ENCODE measurements at places on chromosomes 7 and 10.

- no peak for DNase-seq
These were observed 116.8 kb downstream of the TRRAP start for GRCh38 chr7:98995111-98995510.

DNA sequence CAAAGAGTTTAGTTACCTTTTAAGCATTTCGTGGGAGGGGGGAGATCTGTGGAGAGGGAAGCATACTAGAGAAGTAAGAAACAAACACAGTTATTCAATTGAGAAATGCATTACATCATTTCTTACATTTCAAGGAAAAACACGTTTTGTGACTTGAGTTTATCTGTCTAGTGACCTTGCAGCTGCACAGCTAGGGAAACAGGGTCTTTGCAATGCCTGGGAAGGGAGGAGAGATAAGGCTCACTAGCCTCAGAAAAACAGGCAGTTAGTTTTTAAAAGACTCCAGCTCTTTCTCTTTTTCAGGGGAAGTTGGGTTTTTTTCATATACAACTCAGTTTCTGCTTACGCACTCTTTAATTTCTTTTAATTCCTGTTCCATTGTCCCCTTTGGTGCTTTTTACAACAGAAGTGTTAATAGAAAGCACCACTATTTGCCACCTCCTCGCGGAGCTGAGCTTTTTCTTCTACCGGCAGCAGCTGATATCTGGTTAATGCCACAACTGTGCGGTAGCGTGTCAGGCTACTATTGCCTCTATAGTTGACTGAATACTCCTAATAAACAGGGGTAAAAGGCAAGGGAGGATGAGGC, 5.6 kb downstream of the CYP3A43 start:
- DNase-seq = no peak

DNA sequence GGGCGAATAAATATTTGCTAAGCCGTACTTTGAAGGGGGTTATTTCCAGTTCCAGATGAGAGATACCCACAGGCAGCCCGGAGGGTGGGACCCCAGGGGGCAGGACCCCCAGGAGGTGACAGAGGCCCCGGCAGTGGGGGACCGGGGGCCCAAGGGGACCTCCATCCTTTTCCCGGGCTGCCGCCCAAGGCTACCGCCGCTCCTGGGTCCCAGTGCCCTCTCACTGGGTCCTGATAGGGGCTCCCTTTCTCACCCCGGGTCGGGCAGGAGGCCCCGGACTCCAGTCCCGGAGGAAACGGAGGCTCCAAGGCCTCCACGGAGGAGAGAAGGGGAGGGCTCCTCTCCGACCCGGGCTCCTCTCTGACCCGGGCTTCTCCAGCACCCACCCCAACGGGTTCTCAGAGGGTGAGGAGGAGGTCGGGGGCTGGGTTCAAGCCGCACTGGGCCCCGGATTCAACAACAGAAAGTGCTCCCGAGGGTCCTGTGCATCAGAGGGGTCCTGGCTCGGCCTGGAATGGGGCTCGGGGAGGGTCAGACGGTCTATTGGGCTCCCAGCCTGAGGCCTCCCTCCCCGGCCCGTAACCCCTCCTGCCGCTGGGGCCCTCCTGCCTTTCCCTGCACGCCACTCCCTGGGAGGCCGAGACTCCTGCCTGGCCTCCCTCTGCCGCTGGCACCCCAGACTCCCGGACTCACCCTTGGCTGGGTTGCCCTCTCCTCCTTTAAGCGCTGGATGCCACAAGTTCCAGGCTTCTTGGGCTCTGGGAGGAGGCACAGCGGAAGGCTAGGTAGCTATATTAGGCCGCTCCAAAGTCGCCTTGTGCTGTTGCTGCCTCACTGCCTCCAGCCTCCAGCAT, 62.5 kb downstream of the ZNF37A start:
- DNase-seq = no peak

GRCh38 chr10:129170812-129171211, 296.2 kb upstream of the MGMT start:
- DNase-seq = no peak

GRCh38 chr7:8387551-8388256, 45.7 kb upstream of the NXPH1 start:
- no peak for DNase-seq

- no peak for DNase-seq
These were observed 91.8 kb downstream of the ARHGAP12 start for GRCh38 chr10:31836569-31837406.

- no peak for DNase-seq
These were observed 180.1 kb downstream of the GRM3 start for GRCh38 chr7:86823769-86824168.

GRCh38 chr7:91164506-91164905, 99.7 kb upstream of the FZD1 start:
- DNase-seq = no peak

- no peak for DNase-seq
These were observed 434.4 kb upstream of the MGMT start for GRCh38 chr10:129032372-129033313.

DNA sequence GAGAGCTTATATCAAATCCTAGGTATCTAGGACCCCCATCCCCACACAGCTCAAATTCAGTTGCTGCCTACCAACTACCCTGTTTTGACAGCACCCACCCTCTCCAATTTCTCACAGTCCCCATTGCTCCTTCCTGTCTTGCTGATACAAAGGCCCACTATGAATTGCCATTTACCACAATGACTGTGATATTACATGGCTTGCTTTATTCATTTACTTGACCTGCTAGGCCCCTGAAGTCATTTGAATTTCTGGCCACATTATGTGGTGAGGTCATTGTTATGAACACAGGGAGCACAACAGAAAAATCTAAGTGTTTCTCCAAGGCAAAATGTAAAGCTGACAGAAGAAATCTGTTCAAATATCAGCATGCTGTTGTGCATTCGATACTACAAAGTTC, 101.4 kb downstream of the PPP1R17 start:
- DNase-seq = no peak

GRCh38 chr10:4034907-4035598, 250.0 kb upstream of the KLF6 start:
- DNase-seq = no peak

DNA sequence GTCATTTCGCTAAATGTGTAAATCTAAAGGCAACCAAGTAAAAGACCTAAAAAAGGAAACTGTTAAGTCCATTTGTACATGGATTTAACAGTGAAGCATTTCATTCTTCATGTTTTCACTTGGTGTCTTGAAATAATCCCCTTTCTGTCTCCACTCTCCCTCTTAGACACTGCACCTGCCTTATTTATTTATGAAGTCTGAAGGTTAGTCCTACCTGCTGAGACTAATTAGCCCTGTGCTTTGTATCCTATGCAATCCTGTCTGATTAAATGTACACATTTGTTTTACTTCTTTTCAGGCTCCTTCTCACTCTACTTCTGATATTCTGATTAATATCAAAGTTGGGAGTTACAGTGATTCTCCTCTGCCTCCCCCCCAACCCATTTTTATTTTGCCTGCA, 1.9 kb upstream of the TCF7L2 start:
- DNase-seq = no peak

DNA sequence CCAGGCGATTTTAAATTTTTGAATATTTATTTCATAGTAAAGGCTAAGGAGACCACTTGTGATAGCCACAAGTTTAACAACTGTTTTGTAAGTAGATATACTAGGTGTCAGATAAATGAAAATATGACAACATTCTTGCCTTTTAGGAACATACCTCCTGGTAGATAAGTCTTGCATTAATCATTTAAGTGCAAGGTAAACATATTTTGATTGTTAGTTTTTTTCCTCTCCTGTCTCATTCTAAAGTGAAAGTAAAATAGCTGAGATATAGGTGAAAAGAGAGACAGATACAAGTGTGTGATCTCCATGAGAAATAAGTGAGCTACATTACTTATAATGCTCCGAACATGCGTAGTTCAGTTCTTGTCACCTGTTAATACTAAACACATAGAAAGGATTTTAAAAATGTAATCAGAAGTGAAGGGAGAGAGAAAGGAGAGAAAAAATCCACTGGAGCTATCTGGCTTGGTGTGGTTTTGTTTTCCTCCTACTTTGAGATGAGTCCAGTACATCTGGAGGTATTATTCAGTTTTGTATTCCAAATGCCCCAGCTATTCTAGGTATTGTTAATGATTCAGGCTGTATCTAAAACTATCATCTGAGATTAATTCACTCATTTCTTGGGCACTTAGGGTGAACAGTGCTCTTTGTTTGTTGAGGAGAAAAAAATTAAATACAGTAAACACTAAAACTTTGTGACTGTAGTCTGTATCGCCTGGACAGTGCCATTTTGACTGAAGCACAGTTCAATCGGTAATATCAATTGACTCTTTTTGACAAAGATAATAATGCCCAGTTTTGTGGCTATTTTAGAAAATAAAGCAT, 21.2 kb downstream of the GLCCI1 start:
- DNase-seq = no peak

DNA sequence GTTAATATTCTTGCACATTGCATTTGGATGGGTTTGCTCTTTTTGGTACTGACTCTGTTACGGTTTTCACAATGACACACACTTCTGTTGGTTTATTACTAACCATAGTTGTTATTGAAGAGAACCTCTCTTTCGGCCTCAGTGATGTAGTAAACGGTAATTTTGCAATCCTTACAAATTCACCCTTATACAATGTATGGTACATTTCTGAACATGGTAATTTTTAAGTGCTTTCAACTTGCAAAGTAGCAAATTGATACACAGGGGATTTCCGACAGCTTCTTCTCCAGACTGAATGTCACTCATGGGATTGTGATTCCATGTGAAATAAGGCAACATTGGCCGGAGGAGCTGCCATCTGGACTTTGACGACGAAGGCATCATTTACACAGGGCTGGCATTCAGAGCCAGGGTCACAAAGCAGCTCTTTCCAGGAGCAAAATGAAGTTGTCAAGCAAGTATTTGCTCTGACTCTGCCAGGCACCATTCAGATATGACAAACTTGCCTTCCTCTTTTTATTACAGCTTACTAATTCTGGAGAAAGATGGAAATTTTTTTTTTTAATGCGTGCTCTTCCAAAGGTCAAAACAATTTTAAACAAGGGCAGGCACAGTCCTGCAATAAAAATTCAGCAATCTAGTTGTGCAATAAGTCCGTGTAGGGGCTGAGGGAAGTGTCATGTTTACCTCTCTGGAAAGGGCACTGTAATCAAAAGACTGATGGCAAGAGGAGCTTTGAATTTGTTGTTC, 711.5 kb upstream of the C7orf33 start:
- DNase-seq = no peak

DNA sequence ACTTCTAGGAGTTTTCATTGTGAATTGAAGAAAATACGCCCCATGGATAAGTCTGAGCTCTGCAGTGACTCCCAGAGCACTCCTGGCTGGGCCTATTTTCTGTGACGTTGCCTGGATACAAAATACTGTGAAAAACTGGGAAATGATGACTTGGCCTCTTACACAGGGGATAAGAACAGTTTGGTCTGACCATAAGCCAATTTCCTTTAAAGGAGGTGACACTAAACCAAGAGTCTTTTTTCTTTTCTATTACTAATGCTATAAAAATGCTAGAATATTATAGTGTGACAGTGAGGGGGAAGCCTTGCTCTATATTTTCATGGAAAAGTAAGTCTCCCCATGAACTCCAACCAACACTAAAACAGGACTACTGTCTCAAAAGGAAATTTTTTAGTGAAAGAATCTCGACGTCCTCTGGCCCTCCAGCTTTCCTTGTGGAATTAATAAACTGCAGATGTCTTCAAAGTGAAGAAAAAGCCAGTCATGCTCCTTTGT, 45.5 kb downstream of the MYOF start:
- DNase-seq = no peak
